ENCODE measurements at places on chromosomes 2 and 18.
A peak's percentile ranks its signal among the peaks of the same experiment; 100 is the strongest.

GRCh38 chr18:62523631-62524439 lies 1.0 kb downstream of the ZCCHC2 start:
- peak; percentile 44 for DNase-seq

DNA sequence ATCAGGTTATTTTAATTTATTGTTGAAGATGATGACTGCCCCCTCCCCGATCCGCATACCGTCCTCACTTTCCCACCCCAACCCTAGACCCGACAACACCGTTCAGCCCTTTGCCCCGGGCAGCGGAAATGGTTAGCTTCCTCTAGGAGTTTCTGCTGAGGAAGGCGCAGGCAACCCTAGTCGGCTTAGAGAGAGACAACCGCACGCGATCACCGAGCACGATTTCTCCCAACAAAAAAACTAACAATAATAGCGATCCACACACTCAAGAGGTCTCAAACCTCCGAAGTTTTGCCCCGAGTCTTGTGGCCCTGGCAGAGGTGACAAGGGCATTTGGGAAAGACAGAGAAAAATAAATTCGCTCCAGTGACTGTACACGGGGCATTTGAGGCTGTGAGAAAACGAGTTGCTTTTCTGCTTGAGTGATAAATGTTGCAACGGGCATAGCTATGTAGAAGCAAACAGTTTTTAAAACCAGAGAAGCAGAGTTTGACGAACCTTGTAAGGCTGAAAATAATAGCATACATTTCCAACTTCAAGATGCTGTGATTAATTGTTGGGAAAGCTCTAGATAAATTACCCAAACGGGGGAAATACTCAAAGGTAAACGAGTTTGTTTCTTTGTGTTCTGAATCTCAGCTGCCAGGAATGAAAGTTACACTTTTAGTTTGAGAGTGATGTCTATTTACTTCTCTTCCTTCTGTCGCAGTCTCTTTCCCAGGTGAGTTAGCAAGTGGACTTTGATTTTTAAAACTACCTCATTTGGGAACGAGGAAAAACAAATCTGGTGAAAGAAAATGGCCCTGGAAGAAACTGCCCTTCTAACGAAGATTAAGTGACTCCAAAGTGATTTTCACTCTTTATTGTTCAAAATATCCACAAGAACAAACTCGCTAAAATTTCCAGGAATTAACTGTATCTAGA lies 11.0 kb upstream of the SIX3 start:
- no peak for DNase-seq

DNA sequence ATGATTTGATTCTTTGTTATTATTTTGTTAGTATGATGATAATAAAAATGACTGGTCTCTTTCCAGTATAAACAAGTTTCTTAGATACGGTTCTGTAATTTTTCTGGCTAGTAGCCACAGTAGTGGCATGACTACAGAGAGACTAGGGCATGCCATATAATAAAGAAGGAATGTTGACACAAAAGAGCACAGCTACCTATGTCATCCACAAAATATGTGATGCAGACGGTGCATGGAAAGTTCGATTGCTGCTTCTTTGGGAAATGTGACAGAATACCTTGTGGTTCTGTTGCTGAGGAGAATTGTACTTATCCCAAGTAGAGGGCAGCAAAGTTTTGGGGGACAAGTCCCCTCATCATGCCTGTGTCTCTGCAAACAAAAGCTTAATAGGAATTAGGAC lies 26.1 kb upstream of the SETBP1 start:
- DNase-seq = no peak

DNA sequence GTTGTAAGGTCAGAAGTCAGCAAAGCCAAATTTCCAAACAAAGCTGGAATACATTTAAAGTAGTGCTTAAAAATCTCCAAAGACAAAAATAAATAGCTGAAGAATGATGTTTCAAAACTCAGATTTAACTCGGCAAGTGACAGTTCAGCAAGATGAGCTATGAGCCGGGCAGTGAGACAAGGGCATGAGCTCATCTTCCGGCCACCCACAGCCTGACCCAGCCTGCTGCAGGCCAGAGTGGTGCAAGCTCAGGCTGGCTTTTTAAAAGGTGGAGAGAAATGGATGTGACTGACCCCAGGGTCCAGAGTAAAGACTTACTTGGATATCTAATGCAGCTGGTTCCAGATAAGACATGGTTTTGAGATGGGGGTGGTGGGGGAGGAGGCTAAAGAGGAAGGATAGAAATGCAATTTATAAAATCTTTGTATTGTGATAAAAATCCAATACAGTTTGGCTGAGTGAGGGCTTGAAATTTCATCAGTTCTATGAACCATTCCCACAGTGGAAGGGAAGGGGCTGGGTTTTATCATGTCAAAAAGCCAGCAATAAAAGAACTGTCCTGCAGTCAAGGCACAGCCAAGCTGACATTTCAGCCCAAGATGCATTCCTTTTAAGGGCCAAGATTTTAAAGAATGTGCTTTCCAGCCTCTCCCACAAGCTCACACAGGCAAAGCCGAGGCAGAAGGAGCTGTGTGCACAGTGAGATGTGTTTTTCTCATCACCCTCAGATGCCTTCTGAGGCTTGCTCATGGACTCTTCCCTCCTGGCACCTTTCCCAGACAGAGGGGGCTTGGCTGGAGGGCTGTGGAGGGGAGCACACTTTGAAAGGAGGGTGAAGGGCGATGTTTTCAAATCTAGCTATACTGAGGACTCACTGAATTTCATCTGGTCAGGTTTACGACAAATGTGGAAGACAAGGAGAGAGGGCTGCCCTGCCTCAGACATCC lies 97.9 kb upstream of the KLHL29 start:
- DNase-seq = no peak

- DNase-seq = no peak
These were observed 97.1 kb downstream of the ACKR3 start for GRCh38 chr2:236666646-236667204.

- peak; percentile 54 for DNase-seq
These were observed 548 bp downstream of the KANSL3 start for GRCh38 chr2:96637385-96638143.

DNA sequence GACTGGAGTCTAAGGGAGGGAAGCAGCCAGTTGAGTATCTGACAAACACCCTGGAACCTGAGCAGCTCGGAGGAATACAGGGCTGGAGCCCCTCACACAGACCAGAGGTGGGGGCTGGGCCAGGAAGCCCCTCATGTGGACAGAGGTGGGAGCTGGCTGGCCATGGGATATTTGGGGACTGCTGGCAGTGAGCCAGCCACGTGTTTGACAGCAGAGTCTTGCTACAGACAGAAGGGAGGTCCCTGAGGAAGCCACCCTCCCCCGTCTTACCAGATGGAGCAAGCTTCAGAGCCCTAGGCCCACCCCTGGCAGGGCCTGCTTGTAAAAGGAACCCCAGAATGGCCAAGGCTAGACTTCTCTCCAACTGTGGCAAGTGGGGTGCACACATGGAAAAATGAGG lies 3.6 kb upstream of the MTERF4 start:
- DNase-seq = no peak

- no peak for DNase-seq
These were observed 71.9 kb downstream of the EPC2 start for GRCh38 chr2:148716378-148716920.

DNA sequence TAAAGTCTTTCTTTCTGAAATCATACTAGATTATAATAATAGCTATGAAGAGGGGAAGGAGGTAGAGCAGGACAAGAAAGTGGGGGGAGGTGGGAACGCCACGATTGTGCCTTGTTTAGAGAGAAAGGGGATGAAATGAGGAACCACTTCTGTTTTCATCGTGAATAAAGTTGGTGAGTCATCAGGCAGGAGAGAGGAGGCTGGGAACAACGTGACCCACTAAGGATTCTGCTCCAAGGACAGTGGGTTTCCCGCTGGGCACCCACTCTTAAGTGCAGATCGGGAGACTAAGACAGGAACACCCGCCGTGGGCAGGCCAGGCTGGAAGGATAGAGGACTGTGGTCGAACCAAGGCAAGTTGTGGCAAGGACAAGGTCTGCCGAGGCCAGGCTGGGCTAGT lies 158.2 kb downstream of the L3MBTL4 start:
- no peak for DNase-seq

- DNase-seq = no peak
These were observed 115.1 kb downstream of the GYPC start for GRCh38 chr2:126771094-126771493.

DNA sequence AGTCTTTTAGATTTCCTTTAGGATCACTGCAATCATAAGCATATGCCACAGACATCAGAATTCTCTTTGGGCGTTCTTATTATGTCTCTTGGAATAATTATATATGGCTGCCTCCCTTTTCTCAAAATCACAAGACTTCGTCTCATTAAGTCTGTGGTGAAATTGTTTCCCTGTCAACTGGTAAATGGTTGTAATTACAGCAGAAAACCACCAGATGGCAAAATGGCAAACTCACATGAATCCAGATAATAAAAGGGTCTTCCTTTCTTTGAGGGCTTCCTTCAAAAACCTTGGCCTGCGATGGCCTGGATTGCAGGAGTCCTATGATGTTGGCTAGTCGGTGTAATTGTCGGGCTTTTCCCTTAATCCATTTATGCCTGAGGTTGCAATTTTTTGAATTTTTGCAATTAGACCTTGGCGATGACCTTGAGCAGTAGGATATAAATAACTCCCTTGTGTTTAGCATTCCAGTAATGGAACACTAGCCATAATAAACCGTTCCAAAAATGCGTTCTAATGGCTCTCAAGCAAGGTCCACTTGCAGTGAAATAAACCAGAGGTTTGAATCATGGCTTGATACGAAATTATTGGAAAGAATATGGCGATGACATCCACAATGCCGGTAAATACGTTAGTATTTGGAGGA lies 656.4 kb downstream of the MBD2 start:
- no peak for DNase-seq

DNA sequence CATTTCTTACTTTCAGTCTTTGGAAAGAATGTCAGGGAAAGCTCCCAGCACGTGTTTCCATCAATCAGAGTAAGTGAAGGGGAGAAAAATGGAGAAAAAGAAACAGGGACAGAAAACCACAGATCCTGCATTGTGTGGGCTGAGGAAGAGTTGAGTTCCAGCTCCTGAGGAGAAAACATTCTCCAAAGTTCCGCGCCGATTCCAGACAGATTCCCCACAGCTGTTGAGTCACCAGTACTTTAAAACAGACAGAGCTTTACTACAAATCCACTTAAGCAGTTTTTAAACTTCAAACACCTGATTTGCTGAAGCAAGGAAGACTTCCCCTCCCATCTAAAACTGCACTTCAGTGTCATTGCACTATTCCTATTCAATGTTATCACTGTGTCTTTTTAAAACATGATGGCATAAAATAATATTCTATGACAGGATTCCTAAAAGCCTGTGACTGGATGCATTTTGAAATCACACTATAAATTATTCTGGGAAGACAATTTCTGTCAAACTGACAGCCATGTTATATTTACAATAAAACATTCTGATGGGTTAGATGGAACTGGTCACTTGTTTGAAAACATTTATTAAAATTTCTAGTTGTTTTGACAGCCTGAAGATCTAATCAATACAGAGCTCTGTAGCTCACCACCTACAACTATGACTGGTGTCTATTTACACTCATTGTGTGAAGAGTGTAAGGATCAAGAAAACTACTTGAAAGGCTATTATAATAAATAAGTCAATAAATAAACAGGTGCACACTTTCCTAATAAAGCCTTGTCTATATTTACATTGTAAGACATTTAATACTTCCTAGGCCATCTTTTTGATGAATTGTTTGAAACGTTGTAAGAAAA lies 40.9 kb downstream of the TCF4 start:
- DNase-seq = no peak

DNA sequence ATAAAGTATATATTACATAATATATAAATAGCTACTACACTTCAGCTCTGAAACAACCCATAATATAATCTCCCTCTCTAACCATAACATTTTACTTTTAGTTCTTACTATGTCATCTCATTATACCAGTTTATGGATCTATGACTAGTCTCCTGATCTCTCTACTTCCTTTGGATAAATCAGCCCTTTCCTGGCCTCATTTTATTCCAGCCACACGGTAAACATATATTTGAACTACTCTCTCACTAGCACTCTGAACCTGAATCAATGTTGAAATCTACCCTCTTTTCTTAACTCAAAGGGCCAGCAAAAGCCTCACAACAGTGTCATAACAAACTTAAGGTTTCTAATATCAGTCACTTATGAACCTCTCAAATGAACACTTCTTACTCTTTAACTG lies 62.6 kb downstream of the BAZ2B start:
- no peak for DNase-seq

DNA sequence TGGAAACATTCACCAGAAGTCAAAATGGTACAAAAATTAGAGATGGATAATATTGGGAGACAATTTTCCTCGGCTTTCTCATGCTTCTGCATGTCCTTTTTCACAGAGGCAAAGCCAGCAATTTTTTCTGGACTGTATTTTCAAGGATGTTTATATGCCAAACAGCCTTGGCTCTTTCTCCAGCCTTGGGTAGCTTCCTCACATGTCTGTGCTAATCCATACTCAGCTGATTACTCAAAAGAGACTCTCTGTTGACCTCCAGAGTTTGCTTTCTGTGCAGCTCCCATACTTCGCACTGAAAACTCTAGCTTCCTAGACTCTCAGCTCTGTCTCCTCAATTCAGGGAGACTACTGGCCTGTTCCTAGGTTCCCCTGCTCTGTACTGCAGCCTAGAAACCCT lies 10.6 kb downstream of the C18orf63 start:
- no peak for DNase-seq

- no peak for DNase-seq
These were observed 53.0 kb downstream of the RAB27B start for GRCh38 chr18:54881229-54881768.

DNA sequence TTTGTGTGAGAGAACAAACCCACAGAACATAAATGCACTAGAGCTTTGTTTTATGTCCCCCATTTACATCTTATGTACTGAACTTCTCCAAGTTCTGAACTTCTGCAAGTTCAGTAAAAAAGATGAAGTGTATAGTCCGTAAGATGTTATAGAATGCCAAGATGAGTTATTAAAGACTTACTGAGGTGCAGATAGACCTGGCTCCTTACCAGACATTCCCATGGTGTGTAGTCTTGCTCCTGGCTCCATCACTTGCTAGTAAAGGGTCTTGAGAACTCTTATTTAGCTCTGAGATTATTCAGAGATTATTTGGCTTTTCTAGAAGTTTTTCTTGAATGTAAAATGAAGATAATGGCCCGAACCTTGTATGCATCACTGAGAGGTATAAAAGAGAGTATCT lies 16.8 kb downstream of the GULP1 start:
- no peak for DNase-seq

DNA sequence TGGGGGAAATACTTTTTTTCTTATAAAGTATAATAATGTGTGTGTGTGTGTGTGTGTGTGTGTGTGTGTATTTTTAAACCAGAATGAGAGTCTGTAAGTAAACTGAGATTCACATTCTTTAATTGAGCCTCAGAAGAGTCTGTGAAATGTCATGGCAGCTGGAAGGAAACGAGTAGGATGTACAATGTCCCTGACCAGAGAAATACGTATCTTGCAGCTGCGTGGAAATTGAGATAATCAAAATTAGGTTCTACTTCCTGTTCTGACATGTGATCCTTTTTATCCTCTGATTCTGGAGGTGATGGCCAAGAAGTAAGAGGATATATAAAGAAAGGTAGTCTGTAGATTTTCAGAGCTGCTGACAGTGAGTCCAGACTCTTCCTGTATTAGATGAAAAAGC lies 50.0 kb downstream of the SH3RF3 start:
- DNase-seq = no peak

- no peak for DNase-seq
These were observed 96.2 kb upstream of the HAAO start for GRCh38 chr2:42888321-42889245.

Measured in stimulated activated CD4-positive, alpha-beta T cell treated with anti-CD3 and anti-CD28 coated beads, Interleukin-15, amount 100 ng/mL, for 1 hour (primary cell).